Vagina (tissue), 2 donors: ENCODE measurements at places on chromosomes 11 and 22. TPM values are rescaled to one million over a fixed set of nuclear protein-coding genes. Genes with fewer than 3 reads are reported as not detected.

GRCh38 chr11:65766535-65766934 is 14.2 kb downstream of the AP5B1 start:
- no peaks in the 10 kb centered on the region for H3K4me1 ChIP-seq
- no peak overlapping the region for H3K4me3 ChIP-seq
- H3K27ac ChIP-seq: no peak overlapping the region
- no peak for DNase-seq
- no peaks in the 10 kb centered on the region for H3K27me3 ChIP-seq
- no peaks in the 10 kb centered on the region for H3K36me3 ChIP-seq

DNA sequence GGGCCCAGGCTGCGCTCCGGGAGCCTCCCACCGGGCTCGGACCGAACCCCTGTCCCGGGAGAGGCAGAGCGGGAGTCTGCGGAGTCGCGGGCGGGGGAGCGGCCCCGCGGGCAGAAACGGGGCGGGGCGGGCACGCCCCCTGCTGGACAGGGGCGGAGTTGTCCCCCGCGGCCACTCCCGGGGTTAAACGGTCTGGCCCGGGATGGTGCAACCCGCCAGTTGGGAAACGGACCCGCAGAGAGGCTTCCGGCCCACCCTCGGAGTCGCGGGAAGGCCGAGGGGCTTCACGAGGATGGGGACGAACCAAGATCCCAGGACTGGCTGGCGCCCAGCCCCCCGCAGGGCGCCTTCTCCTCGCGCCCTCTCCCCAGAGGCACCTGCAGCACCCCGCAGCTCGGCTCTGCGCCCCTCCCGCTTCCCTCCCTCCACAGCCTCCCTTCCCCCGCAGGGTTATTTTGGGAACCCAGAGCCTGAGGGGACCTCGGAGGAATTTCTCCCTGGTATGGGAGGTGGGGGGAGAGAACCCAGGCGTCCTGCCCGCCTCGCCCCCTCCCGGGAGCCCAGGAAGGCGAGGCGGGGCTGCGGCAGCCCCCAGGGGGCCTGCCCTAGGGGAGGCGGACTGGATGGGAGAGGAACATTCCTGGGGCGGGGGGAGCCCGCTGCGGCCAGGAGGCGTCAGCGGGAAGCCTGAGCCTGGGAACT is 902 bp downstream of the RASGRP2 start:
- peaks cover 7% of the 10 kb centered on the region for H3K27me3 ChIP-seq
- H3K36me3 ChIP-seq: no peaks in the 10 kb centered on the region
- peaks cover 45% of the 10 kb centered on the region for H3K4me1 ChIP-seq
- no peak for DNase-seq
- peak overlapping the region; percentile 87 for H3K27ac ChIP-seq

DNA sequence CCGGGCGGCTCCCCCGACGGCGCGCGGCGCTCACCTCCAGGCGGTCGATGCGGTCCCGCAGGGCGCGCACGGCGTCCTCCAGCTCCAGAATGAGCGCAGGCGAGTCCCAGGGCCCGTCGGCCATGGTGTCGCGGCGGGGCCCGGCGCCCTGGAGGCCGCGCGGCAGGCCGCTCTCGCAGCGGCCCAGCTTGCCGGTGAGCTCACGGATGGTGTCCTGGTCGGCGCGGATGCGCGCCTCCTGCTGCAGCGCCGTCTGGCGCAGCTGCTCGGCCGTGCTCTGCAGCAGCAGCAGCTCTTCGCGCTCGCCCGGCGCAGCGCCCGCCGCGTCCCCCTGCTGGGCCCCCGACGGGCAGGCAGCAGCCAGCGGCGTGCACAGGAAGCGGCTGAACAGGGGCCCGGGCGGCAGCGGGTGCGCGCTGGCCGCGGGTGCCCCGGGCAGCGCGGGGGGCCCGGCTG is 599 bp downstream of the NPTXR start:
- H3K27me3 ChIP-seq: no peaks in the 10 kb centered on the region
- DNase-seq: no peak
- H3K4me3 ChIP-seq: peak overlapping the region; percentile 50
- peaks cover 26% of the 10 kb centered on the region for H3K4me1 ChIP-seq

- H3K4me3 ChIP-seq: no peak overlapping the region
- H3K27ac ChIP-seq: no peak overlapping the region
- H3K27me3 ChIP-seq: no peaks in the 10 kb centered on the region
- no peaks in the 10 kb centered on the region for H3K36me3 ChIP-seq
- DNase-seq: no peak
These were observed 24.3 kb downstream of the FAM83F start for GRCh38 chr22:40019100-40019499.

DNA sequence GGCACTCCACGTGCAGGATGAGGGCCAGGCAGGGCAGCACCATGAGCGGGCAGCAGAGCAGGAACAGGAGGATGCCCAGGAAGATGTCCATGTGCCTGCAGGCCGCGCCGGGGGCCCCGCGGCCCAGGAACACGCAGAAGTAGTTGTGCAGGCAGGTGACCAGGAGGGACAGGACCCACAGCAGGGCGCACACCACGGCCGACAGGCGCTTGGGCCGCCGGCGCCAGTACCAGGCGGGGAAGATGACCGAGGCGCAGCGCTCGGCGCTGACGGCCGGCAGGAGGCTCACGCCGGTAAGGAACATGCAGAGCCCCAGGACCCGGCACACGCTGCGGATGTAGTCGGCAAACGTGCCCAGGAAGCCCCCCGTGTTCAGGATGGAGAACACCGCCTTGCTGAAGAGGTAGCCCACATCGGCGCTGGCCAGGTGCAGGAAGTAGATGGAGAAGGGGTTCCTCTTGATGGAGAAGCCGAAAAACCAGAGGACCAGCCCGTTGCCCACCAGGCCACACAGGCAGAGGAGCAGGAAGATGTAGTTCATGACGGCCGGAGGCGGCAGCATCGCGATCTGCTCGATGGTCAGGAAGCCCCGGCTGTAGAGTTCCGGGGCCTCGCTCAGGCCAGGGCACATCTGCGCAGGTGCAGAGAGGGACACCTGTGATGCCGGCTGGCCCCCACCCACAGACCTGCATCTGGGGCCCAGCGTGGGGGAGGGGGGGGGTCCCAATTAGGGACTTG is 7.2 kb downstream of the MRGPRF start:
- H3K4me1 ChIP-seq: peaks cover 79% of the 10 kb centered on the region
- H3K27ac ChIP-seq: peak overlapping the region; percentile 82
- DNase-seq: peak; percentile 84

Gene TUBA8
- total RNA-seq: 5.6 TPM
